Amniotic epithelial cell (primary cell): ENCODE measurements at places on chromosomes 12 and 14.

- DNase-seq: no peak
Measured at GRCh38 chr12:10400829-10401228, 8.7 kb downstream of the KLRC4 start.

DNA sequence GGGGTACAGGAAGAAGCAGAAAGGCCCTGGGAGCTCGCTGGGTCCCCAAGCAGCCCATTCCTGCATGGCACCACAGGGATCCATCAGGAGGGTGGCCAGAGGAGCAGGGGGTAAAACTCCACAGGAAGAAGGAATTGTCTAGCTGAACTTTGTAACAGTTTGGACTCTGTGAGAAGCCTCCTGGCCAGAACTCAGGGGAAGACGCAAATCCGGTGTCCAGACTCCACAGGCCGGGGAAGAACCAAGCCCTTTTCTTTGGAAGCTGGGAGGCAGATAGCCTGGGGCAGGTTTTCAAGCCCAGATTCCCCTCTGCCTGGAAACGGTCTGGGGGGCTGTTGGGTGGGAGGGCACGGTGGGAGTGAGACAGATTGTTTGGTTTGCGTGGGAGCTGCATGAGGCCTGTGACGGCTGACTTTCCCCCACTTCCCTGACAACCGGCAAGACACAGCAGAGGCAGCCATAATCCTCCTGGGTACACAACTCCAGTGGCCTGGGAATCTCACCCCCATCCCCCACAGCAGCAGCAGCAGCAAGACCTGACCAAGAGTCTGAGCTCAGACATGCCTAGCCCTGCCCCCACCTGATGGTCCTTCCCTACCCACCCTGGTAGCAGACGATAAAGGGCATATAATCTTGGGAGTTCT, 16.7 kb downstream of the GPHB5 start:
- DNase-seq: no peak

DNA sequence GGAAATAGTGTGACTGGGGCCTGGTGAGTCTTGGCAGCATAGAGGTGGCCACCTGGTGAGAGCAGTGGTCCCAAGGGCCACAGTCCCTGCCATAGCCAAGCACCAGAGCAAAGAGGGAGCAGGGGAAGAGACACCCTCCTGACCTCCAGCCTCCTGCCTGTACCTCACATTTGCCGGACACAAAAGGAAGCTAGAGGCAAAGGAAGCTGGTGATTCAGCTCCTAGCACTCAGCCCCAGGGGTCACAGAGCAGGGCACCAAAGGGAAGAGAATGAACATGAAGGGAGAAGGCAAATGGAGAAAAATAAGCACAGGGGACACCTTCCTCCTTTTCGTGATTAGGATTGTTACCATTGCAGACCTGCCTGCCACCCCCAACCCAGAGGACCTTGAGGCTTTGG, 216.8 kb downstream of the ZFP36L1 start:
- DNase-seq: no peak

DNA sequence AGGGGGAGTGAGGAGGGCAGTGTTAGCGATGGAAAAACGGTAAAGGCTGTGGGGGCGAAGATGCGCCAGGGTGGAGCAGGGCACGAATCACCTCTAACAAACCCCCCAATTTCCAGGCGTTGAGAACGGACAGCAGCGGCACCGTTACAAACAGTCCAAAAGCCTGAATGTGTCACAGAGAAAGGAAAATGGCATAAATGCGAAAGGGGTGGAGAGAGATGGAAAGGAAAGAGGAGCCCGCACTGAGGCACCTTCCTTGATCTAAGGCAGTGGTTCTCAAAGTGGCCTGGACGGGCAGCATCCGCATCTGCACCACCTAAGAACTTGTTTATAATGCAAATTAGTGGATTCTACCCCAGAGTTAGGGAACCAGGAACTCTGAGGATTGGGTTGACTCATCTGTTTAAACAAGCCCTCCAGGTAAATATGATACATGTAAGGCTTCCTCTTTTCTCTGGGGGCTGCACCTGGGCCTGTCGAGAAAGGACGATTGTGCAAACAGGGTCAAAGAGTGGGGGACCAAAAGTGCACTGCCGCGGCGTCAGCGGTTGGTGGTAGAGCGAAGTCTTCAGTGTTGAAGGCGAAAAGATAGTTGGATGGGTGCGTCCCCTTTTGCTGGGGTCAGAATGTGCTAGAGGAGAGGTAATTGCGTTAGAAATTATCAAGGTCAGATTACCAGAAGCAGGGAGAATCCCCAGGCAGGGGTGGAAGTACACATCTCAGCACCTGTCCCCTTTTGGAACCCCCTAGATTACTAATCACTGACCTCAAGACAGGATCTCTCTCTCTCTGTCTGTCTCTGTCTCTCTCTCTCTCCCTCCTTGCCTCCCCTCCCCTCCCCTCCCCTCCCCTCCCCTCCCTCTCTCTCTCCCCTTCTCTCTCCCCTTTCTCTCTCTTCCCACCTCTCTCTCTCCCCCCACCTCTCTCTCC, 1.3 kb upstream of the KCNH5 start:
- DNase-seq: no peak

DNA sequence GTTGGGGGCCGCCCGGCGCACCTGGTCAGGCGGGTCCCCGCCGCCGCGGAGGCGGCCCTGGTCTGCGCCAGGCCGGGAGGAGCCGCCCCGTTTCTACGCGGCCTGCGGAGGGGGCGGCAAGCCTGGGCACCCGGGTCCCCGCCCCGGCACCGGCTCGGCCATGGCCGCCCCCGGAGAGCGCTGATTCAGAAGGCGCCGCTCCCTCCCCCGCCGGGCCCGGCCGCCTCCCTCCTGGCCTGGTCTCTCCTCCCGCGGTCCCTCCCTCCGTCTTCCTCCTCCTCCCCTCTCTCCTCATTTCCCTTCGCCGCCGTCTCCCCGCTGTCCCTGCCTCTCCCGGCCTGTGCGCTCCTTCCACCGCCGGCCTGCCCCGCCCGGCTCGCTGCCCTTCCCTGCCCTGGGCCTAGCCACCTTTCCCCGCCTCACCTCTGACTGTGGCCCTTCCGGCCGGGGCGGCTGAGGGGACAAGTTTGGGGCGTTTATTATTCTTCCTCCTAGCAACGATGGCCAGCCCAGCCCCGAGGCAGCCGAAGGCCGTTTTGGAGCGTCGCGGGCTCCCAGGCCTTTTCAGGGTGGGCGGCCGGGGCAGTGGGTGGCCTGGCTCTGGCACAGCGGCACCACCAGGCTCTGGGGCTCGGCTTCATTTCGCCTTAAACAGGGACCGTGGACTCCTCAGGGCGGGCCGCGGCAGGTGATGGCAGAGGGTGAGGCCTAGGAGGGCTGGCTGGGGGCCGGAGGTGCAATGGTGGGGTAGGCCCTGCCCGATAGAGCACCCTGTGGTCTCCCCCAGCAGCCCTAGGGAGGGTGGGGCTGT, 768 bp downstream of the CEP170B start:
- DNase-seq: peak; percentile 72

DNA sequence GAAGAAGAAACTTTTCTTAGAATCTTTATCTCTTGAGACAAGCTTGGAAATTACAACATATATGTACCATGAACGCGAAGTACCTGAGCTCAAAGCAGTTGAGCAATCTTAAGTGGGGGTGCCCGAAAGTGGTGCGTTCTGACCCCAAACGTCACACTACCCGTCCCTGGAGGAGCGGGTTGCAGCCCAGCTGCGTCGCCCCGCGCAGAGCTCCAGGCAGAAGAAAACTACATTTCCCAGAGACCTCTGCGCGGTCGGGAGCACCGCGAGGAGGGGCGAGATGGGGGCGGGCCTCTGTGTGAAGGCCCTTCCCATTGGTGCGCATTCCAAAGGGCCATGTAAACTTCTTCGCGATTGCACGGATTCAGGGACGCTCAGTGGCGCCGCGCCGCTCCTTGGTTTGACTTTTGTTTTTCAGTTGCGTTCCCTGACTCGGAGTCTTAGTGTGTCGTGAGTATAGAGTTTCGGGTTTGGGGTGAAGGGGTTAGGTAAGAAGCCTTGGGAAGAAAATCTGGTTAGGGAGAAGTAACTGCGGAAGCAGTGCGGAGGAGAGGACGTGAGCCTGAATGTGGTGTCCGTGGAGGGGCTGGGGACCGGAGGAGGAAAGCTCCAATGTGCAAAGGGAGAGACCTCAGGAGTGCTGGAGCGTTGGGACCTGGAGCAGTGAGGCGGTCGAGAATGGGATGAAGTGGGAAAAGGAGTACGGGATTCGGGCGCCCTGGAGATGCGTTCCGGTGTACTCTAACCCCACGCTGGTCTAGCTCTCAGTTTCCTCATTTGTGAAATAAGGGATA, at the start of gene CCDC77:
Gene CCDC77, plus strand, starts transcription at position 410 of the 794 bp plus-strand sequence. CDS start 7,740 bp downstream, outside the sequence.
- DNase-seq: peak; percentile 86

GRCh38 chr14:75835156-75835725, 146.6 kb downstream of the TGFB3 start:
- peak; percentile 36 for DNase-seq

DNA sequence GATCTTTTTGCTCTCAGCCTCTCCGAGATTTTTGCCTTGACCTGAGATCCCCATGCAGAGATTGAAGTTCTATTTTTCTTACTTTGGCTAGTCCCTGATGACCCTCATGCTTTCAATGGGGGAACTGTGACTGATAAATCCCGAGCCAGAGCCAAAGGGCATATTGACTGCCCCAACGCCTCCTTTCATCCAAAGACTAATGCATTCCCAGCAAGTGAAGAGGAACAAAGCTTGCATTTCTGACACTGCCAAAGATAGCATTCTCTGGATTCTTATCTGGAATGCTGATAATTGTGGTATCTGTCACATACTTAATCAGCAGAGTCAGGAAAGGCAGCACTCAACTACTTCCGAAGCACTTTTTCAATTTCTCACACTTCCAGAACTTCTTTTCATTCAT, 152.3 kb upstream of the EGLN3 start:
- no peak for DNase-seq

DNA sequence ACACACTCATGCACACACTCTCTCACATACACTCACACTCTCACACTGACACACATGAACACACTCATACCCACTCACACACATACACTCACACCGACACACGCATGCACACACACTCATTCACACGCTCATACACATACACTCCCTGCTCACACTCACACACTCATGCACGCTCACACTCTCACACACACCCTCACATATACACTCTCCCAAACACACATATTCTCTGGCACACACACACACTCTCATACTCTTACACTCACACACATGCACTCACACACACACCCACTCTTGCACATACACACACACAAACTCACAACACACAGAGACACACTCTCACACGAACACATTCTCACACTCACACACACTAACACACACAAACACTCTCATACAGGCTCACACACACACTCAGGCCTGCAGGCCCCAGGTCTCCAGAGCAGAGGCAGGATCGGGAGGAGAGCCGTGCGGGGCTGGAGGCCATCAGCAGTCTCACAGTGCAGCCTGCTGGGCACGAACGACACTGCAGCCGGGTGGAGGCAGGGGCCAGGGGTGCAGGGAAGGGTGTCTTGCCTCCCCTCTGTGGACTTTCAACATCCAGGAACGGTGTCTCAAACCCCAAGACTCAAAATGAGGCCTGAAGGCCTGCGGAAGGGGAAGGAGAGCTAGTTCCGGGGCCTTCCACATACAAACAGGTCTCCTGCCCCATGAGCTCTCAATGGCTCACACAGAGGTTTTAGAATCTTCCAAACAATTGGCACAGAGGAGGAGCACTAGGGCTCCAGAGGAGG, 148.7 kb downstream of the ANO2 start:
- no peak for DNase-seq

DNA sequence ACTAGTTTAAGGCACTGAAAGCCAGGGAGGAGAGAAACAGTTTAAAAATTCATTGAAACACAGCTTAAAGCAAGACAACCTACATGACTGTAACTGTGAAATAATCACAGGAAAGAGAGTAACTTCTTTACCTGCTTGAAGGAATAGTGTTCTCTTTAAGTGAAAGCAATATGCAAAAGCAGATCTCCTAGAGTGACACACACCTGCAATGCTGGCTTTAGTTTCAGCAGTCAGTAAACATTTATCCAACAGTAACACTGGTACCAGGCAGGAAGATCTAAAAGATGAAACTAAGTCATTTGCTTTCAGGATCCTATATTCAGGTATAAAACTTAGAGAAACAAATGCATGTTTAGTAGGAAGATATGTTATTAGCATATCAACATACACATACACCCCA, 85.3 kb upstream of the PPM1H start:
- no peak for DNase-seq

- no peak for DNase-seq
Measured at GRCh38 chr12:71063087-71063486, 94.7 kb downstream of the TSPAN8 start.

- no peak for DNase-seq
Measured at GRCh38 chr12:132056320-132056719, 87.8 kb downstream of the DDX51 start.

GRCh38 chr14:75138492-75138891, 11.6 kb upstream of the NEK9 start:
- DNase-seq: no peak

DNA sequence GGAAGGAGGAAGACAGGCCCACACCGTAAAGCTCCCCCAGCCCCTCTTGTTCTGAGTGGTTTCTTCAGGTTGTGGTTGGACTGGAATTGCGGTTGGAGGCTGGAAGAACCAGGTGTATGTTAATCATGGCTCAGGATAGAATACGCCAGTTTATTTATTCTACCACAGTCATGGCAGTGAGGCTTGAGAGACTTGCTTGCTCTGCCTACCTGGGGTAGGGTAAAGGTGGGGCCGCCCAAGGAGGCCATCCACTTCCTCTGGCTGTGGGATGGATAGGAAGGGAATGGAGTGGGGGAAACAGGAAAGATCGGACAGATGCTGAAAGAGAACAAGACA, 8.1 kb downstream of the SHMT2 start:
- DNase-seq: no peak

DNA sequence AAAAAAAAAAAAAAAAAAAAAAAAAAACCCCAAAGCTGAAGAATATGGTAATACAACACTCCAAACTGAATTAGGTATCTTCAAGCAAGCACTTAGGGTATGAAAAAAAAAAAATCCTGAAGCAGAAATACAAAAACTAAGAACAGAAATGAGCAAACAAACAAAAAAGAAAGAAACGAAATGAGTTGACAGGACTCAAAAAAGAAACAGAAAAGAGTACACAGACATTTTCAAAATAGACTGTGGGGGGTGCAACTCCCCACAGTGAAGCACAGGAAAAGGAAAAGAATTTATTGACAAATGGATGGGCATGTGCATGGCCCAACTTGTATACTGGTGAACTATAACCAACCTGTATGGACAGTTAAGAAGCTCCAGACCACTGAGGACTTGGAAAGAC, 24.6 kb downstream of the RPS6KA5 start:
- no peak for DNase-seq

- no peak for DNase-seq
Measured at GRCh38 chr14:105600939-105601359, 74.6 kb downstream of the TMEM121 start.

GRCh38 chr14:68783408-68784225, 9.2 kb downstream of the ZFP36L1 start:
- no peak for DNase-seq
